ENCODE measurements at places on chromosomes 4 and X.

GRCh38 chr4:83926950-83927349 lies 391.0 kb downstream of the GPAT3 start:
- no peaks in the 10 kb centered on the region for H3K4me1 ChIP-seq
- no peak for DNase-seq
- H3K27ac ChIP-seq: no peak overlapping the region
- H3K27me3 ChIP-seq: no peaks in the 10 kb centered on the region

DNA sequence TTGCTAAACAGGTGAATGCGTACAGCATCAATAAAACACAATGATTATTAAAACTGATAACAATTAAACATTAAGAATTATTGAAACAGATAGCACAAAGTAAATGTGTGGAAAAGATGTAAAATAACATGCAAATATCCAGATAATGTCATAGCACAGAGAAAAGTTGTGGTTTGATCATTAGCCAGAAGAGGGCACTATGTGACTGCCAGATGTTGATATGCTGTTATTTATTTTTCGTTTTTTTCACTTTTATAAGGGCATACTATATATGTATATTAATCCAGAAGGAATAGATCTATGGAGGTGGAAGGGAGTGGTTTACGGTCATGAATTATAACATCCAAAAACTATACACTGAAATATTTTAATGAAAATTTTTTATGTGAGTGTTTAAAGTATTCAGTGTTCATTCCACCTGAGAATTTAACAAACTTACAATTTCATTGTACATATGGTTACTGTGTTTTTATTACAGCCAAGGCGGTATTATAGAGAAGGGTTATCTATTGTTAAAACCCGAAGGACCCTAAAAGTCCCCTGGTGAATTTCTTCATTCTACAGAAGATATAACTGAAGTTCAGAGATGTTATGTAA lies 211.9 kb upstream of the UGT8 start:
- peak; percentile 10 for DNase-seq
- H3K36me3 ChIP-seq: no peaks in the 10 kb centered on the region
- no peaks in the 10 kb centered on the region for H3K4me1 ChIP-seq
- no peak overlapping the region for H3K4me3 ChIP-seq

DNA sequence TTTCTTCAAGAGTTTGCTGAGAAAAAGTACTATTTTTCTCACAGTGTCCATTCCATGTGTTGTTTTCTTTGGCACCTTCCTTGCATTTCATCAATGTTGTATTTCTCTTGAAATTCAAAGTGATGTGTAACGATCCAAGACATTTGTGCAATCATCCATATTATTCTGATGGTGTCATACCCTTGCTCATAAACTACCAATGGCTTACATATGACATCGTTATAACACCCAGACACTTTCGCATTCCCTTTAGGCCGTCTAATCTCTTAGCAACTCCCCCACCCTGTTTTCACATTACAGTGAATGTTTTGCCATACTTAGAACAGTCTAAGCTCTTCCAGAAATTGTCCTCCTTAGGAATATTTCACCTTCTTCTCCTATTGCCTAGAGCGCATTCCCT lies 1779.0 kb downstream of the PCDH7 start:
- H3K27me3 ChIP-seq: no peaks in the 10 kb centered on the region
- H3K36me3 ChIP-seq: no peaks in the 10 kb centered on the region
- no peak overlapping the region for H3K4me3 ChIP-seq
- no peaks in the 10 kb centered on the region for H3K4me1 ChIP-seq
- no peak for DNase-seq

GRCh38 chrX:40085102-40085551 lies 12.6 kb downstream of the BCOR start:
- H3K4me3 ChIP-seq: no peak overlapping the region
- no peaks in the 10 kb centered on the region for H3K27me3 ChIP-seq
- H3K27ac ChIP-seq: no peak overlapping the region
- no peak for DNase-seq

GRCh38 chrX:148629434-148629833 lies 129.0 kb downstream of the AFF2 start:
- H3K36me3 ChIP-seq: no peaks in the 10 kb centered on the region
- no peaks in the 10 kb centered on the region for H3K27me3 ChIP-seq
- H3K4me3 ChIP-seq: no peak overlapping the region
- no peak for DNase-seq

- no peaks in the 10 kb centered on the region for H3K36me3 ChIP-seq
- no peak overlapping the region for H3K27ac ChIP-seq
- DNase-seq: no peak
Measured at GRCh38 chr4:80931631-80932081, 98.9 kb upstream of the BMP3 start.

DNA sequence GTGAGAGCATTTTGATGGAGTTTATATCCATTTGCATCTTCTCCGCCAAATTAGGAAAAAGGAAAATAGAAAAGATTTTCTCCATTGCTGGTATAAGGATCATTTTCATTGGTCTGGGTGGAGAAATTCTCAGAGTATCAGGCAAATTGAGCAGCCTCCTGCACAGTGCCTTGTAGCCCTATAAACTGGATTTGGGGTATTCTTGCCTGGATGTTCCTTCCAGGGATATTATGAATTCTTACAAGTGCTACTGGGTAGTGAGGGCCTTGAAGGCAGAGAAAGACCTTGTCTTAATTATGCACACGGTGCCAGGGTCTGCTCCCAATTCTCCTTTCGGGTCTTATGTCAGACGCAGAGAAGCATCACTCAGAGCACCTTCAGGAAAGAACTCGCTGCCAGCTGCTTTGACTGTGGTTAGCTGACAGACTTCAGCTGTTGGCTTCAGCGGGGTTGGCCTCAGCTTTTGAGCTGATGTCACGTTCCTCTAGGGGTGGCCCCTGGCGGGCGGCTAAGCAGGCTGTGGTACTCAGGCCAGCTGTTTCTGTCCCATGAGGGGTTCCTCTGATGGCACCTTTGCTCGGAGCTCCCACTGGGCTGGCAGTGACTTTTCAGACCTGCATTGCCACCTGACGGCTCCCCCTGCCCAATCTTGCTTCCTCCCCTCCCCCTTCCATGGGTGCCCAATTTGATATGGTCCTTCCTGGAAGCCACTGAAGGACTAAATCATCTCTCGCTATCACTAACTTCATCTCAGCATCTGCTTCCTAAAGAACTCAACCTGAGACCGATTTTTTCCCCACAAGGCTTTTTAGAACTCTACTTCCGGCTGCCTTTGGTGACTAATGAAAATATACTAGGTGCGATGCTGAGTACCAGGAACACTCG lies 519.5 kb downstream of the BCOR start:
- no peak overlapping the region for H3K4me3 ChIP-seq
- H3K4me1 ChIP-seq: no peaks in the 10 kb centered on the region
- peak; percentile 9 for DNase-seq
- no peaks in the 10 kb centered on the region for H3K27me3 ChIP-seq
- no peak overlapping the region for H3K27ac ChIP-seq
- H3K36me3 ChIP-seq: no peaks in the 10 kb centered on the region

Measured in naive thymus-derived CD4-positive, alpha-beta T cell (primary cell).